NCI-H345 (cell line): ENCODE measurements at places on chromosomes 3 and 15.

DNA sequence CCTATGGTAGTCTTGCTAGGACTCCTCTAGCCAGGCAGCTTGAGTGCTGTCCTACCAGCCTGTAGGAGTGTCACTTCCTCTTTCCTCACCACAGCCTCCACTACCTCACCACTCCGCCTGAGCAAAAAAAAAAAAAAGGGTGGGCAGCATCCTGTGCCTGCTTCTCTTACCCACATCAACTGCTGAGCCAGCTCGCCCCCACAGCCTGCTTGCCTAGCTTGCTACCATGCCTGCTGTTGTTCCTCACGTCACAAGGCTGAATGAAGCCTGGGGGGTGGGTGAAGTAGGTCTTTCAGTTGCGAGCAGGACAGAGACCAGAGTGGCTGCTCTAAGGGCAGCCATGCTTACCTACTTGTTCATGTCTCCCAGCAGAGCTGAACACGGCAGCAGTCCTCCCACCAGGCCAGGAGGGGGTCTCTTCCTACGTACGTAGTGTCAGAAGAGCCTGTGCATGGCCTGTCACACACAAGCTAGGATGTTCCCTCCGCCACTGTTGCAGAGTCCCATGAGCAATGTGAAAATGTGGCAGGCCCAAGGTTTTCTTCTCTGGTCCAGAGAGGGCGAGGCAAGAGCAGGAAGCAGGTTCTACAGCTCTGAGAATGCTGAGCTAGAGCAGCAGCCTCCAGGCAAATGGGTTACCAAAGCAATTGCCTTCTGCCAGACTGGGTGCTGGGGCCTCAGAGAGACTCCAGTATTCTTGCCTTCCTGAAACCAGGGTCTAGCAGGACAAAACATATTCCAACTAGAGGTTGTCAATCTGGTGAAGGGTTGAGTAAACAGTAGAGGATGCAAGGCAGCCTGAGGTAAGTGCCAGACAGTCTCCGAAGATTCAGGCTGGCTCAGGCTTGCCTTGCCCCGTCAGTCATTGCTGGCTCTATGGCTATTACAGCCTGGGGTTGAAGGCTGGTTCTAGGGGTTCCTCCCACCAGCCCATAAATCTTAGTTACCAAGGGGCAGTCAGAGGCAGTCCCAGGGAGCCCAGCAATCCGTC is 8.1 kb downstream of the PPM1M start:
- no peak for DNase-seq

DNA sequence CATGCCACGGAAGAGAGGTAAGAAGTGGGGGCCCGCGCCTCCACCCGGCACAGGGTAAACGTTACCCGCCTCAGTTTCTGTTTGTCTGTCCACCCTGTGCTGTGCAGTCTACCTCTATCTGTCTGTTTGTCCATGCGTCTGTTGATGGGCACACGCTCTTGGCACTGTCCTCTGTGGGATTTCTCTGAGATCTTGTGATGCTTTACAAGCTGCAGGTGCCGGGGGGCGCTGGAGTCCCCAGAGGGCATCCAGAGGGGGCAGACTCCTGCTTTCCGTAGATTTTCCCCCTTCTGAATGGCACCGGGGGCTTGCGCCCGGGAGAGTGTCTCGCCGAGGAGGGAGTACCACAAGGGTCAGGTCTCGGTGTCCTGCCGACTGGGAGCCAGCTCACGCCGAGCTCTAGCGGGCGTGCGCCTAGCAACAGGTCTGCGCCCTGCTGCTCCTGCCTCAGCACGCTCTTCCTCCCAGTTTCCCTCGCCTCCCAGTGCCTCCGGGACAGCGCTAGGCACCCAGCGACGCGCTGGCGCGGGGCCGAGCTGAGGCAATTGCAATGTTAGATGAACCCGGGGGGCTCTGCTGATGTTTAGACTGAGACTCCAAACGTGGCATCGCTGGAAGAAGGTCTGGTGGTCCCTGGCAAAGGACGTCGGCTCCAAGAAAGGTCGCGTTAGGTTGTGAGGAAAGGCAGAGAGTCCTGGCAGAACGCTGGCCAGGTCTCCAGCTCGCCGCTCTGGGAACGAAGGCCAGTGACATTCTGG is 667 bp downstream of the CEMIP start:
- DNase-seq: peak; percentile 44

GRCh38 chr15:65303687-65304380 is 643 bp upstream of the RNU5B-1 start:
- DNase-seq: peak; percentile 45

DNA sequence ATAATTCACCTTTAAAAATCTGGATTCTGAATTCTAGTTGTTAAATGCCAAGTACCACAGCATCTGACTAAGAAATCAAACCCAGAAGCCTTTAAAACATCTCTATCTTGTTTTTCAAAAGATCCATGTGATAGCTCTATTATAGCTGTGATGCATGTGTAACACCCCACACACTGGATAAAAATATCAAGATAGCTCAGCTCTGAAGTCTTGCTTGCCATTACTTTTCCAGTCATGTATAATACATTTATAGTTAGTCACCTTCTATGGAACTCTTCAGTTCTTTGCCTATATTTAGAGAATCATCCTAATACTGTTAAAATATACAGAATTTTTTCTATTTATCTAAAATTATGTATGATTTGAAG is 11.6 kb downstream of the ARPP19 start:
- no peak for DNase-seq

DNA sequence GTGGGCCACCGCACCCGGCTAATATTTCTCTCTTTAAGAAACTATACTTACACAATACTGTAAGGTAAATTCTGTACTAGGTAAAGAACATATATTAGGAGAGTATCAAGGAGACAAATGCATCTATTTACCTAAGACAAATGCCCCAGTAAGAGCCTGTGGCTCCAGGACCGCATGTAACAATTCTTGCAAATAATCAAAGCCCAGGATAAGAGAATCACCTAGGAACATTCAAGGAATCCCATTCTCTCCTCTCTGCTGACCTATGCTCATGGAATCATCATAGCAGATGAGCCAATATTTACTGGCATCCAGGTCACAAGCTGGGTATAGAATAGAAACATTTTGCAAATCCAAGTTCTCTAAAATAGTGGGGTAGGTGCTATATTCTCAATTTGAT is 347.7 kb downstream of the FOXP1 start:
- DNase-seq: no peak

DNA sequence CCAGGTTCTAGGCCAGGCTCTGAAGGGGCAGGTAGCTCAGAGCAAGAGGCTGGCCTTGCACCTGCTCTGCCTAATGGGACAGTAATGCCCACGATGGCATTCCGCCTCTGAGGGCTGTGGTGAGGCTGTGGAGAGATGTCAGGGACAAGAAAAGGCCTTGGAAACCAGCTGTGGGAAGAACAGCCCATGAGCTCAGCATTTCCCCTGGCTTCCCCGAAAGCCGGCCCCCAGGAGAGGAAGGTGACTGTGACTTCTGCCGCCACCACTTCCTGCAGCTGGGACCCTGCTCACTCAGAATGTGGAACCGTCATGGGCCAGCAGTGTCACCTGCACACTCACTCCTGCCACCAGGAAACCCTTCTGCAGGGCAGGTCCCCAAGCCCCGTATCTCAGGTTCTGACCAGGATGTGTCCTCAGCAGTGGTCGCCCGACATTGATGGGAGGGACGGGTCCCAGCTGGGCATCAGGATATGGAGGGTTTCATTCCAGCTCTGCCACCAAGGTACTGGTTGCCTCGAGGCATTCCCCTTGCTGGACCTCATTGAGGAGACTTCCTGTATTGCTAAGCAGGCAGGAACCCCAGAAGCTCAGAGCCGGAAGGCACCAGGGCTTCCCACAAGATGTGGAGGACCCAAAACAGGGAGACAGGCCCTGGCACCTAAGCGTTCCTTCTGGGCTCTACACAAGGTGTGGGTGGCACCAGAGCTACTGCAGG is 30.7 kb downstream of the SEMA7A start:
- DNase-seq: no peak

GRCh38 chr3:14431452-14431916 is 29.1 kb downstream of the SLC6A6 start:
- no peak for DNase-seq

DNA sequence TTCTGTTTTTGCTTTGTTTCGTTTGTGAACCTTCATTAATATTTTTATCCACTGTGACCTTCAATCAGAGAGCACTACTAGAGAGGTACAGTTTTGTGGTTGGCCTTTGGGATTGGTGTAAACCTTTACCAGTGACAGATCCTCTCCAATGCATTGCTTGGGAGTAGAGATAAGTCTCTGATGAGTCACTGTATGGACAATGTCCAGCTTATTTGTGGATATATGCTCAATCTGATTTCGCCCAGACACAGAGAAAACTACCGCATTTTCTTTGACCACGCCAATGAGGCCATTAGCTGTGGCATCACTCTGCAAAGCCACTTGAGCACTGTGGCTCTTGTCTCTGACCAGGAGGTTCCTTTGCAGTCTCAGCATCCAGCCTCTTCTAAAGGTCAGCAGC is 964.7 kb downstream of the TUSC7 start:
- DNase-seq: no peak

DNA sequence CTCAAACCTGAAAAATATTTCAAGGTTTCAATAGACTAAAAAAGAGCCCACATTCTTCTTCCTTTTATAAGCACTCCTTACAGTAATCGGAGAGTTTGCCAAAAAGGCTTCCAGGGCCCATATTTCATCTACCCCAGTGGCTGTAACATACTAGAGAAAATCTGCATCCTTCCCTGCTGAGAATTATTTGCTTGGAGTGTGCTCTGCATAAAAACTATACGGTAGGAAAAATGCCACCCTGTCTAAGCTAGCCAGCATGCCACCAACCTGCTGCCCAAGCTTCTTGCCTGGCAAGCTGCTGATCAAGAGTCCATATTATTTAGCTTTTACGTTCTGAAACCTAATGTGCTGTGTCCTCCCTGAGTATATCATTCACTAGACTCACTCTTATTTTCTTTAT is 107.1 kb downstream of the FGF12 start:
- DNase-seq: no peak

DNA sequence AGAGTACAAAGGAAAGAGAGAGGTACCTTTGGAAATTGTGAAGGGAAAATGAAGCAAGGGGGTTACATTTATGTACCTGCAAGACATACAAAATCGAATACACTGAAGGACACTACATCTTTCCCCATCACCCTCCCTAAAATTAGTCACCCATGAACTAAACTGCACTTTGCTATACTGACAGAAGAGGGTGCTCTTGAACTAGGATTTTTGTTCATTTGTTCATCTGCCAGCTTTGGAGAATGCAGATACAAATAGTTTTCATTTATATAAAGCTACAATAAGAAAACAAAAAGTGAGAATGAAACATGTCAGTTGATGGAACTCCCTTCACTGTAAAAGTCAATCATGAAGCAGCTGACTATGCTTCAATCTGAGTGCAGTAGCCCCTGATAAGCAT is 55.7 kb downstream of the PCCB start:
- no peak for DNase-seq

- DNase-seq: peak; percentile 71
Observed at GRCh38 chr3:147816752-147817151, 407.6 kb downstream of the ZIC1 start.

- no peak for DNase-seq
Observed at GRCh38 chr3:118171236-118171852, 863.3 kb downstream of the IGSF11 start.

DNA sequence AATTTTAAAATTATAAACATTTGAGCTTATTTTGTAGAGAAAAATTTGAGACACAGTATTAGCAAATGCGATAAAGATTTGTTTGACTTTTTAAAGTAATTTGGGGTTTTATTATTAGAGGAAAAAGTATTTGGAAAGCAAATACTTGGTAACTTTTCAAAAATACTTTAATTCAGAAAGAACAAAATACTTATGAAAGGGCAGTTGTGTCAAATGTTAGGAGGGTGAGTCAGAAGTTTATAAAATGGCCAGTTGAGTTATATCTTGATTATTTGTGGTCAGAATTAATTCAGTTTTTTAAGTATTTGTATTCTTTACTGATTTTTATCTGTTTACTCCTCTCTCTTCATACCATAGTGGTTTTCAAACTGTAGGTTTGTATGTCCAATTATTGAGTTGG is 12.1 kb downstream of the LACTB start:
- DNase-seq: no peak

- no peak for DNase-seq
Observed at GRCh38 chr3:62293051-62293780, 80.1 kb downstream of the FEZF2 start.

DNA sequence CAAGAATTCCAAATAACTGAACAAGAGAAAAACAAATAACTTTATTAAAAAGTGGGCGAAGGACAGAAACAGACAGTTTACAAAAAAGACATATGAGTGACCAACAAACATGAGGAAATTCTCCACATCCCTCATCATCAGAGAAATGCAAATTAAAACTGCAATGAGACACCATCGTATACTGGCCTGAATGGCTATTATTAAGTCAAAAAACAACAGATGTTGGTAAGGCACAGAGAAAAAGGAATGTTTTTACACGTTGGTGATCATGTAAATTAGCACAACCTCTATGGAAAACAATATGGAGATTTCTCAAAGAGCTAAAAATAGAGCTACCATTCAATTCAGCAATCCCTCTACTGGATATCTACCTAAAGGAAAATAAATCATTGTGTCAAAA is 1260.4 kb upstream of the ALCAM start:
- DNase-seq: no peak

- DNase-seq: no peak
Observed at GRCh38 chr3:11088831-11089230, 65.5 kb upstream of the HRH1 start.

DNA sequence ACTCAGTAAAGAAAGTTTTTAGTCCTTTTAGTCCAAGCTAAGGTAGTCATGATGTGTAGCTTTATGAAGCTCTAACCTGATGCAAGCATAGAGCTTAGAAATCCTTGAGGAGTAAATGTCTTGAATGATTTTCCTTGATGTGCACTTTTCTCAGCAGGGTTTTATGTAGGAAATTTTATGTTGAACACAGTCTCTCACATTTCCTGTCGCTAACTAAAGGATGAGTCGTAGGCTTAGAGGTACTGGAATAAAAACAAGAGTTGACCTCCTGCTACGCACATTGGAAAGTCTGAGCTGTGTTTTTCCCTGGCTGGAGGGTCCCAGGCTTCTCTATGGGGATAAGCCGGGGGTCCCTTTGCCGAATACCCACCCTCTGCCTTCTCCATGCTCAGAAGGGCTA is 34.7 kb upstream of the ZPLD1 start:
- DNase-seq: no peak

DNA sequence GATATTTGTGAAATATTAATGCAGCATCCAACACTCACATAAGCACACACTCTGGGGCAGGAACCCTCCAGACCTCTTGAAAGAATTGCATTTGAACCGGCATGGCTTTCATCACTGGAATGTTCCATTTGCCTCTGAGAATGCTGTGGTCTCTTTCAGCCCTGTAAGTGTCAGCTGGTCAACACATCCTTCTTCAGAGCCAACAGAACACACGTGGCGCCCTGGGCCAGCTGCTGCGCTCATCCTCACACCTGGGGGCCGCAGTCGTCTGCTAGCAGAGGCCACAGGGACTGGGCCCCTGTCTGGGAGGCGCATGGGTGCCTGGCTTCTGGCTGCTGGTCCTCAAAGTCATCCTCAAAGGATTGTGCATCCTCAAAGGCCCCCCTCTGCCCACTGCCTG is 71.4 kb upstream of the HERC1 start:
- DNase-seq: no peak

DNA sequence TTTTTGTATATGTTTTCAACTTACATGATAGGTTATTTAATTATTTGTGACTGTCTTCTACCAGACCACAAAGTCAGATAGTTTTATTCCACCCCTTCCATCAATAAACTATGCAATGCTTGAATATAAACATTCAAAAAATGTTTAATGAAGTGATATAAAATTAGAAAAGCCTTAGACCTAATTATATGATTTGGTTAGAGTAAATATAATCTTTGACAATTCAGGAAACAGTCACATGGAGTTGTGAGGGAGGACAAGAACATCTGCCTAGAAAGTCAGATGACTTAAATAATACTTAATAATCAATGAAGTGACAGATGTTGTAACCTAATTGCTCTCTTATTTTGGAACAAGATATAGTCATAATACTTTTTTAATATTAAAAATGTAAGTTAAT is 710.3 kb downstream of the ZBBX start:
- DNase-seq: no peak
